ENCODE measurements at places on chromosomes 2 and 18.

- no peak for DNase-seq
These were observed 70.9 kb upstream of the LYPD6B start for GRCh38 chr2:148967578-148967977.

DNA sequence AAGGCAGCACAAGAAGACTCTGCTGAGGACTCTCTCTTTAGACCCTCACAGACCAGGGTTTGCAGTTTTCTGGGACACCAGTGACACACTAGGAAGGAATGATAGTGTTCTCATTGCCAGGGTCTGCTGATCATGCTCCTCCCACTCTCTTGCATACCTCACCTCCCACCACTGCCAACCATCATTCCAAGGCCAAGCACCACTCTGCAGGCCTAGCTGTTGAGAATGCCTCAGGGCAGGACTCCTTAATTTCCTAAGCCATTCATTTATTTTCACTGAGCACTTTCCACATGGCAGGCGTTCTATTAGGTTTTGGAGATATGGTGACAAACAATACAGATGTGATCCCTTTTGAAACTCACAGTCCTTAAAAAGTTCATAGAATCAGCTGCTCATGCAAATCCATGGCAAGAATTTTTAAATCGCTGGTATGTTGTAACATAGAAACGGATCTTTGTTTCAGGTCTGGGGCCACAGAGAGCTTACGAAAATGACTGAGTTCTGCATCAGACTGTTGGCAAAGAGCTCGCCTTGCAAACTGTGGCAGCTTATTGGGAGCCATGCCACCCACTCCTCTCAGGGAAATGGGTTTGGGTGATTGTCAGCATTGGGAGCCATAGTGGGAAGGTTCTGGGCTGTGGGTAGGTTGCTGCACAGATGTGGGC is 78.5 kb downstream of the XDH start:
- no peak for DNase-seq

DNA sequence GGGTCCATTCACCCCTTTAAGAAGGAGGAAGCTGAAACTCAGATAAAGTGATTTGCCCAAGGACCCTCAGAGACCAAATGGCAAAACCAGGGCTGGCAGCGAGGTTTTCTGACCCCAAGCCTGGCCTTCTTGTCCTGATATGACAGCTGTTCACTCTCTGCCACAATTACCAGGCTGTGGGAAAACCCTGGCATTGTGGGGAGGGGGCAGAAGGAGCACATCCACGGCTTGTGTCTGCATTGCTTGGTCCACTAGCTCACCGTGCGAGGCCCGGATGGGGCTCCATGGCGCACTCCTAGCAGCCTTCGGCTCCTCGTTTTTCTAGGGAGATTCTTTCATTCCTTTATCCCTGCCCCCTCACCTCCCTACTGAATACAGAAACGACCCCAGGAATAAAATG is 143.4 kb upstream of the SIX2 start:
- no peak for DNase-seq

- no peak for DNase-seq
These were observed 51.4 kb upstream of the MAP4K3 start for GRCh38 chr2:39488450-39488849.

DNA sequence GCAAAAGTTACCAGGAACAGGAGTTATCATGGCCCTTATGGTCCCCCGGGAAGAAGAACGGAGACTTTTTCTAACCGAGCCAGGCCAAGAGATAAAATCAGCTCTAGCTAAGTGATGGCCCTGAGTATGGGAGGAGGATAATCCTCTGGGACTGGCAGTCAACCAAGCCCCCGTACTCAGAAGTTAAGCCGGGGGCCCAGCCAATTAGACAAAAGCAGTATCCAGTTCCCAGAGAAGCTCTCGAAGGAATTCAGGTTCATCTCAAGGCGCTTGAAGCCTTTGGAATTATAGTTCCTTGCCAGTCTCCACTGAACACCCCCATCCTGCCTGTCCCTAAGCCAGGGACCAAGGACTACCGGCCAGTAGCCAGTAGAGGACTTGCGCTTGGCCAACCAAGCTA is 365.3 kb upstream of the TCF4 start:
- DNase-seq = no peak

Data from type B pancreatic cell (in vitro differentiated cells).